Effector CD4-positive, alpha-beta T cell (primary cell): ENCODE measurements at places on chromosomes 13 and 19.

GRCh38 chr13:29918845-29919244 is 68.4 kb upstream of the UBL3 start:
- DNase-seq: no peak

DNA sequence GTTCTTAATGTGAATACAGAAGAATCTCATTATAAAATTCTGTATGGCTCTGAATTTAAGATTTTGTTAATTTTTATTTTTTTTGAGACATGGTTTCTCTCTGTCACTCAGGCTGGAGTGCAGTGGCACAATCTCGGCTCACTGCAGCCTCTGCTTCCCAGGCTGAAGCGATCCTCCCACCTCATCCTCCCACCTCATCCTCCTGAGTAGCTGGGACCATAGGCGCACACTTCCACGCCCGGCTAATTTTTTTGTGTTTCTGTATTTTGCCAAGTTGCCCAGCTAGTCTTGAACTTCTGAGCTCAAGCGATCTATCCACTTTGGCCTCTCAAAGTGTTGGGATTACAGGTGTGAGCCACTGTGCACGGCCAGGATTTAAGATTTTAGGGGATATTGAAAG is 14.3 kb downstream of the CYP2A7 start:
- no peak for DNase-seq

DNA sequence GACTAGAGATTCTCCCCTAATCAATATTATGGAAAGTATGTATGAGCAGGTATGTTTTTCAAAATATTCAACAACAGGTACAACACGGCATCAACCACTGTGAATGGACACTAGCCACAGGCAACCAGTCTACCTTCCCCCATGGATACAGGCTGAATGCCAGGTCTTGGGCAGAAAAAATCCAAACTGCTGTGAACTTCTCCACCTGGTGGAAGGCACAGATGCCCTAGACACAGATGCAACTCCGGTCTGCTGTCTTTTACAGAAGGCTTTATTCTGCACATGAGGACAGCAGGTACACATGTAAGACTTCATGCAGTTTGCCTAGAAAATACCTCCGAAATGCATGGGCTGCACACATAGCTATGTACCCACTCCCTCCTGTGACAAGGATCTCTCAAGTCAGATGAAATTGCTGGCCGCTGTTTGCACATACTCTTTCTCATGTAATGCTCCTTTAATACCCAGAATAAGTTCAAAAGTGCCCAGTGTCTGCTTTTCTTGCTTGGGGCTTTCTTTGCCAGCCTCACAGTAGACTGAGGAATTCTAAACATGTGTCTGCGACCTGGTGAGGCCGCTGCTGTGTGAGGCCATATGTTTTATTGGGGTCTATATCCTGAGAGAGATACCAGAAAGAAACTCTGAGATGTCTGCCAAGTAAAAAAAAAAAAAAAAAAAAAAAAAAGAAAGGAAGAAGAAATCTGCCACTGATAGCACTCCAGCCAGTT is 325.9 kb downstream of the FOXO1 start:
- no peak for DNase-seq

- no peak for DNase-seq
These were observed 90.3 kb downstream of the IER2 start for GRCh38 chr19:13240312-13241022.

DNA sequence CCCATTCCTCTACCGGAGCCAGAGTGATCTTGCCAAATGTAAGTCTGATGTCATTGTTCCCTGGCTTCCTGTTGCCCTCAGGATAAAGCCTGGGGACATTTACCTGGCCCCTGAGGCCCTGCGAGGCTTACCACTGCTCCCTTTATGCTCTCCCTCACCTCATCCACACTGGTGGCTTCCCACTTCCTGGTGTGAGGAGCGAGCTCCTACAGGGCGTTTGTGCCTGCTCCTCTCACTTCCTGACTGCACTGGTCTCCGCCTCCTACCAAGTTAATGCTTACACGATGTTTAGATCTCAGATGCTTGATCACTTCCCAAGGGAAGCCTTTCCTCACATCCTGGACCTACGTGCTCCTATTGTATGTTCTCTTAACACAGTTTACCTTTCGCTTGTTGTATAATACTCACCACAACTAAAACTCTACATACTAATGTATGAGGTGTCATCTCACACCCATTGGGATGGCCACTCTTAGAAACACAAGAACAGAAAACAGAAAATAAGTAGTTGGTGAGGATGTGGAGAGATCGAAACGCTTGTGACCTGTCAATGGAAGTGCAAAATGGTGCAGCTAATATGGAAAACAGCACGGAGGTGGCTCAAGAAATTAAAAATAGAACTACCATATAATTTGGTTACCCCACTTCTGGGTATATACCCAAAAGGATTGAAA is 177.6 kb downstream of the SHISA2 start:
- DNase-seq: no peak

DNA sequence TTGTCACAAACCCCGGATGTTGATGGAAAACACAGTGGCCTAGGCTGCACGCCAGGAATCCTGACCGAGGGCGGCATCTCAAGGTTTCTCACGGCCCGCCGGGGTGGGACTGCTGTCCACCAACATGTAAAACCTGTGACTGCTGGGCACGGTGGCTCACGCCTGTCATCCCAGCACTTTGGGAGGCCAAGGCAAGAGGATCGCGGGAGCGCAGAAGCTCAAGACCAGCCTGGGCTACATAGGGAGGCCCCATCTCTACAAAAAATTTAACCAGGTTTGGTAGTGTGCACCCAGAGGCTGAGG is 11.2 kb downstream of the PLIN4 start:
- DNase-seq: no peak

DNA sequence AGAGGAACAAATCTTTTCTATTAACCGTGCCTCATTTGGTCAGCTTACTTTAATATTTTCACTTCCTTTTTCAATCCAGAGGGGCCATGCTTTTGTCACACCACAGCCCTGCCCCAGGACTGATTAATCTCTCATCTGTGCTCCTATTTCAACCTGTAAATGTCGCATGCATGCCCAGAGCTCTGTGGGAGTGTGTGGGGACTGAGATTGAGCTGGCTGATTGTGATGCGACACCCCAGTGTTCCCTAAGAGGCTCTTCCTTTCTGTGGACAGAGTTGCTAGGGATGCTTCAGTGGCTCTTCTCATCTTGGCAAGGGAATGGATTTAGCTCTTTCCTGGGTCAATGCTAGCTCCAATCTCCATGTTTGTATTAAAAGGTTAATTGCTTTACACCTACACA is 249.6 kb downstream of the TDRD3 start:
- DNase-seq: no peak

GRCh38 chr19:47239152-47239551 is 8.2 kb upstream of the BBC3 start:
- DNase-seq: no peak

- no peak for DNase-seq
These were observed 33.3 kb downstream of the BLOC1S3 start for GRCh38 chr19:45211751-45212381.

DNA sequence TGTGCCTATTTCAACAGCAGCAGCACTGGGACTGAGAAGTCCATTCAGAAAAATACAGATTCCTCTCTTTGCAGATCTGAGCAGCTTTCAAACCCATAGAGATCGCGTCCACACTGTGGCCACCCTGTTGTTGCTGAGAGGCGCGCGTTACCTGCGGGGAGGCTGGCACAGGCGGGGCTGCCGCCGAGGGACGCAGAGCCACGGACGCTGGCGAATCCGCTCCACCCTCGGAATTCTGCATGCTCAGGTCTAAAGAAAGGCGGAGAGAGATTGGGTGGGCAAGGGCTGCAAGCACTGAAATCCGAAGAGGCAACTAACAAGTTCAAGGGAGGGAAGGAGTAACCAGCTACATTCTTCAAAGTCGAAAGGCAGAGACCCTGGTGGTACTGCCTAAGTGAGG is 63.0 kb downstream of the RFX2 start:
- no peak for DNase-seq

DNA sequence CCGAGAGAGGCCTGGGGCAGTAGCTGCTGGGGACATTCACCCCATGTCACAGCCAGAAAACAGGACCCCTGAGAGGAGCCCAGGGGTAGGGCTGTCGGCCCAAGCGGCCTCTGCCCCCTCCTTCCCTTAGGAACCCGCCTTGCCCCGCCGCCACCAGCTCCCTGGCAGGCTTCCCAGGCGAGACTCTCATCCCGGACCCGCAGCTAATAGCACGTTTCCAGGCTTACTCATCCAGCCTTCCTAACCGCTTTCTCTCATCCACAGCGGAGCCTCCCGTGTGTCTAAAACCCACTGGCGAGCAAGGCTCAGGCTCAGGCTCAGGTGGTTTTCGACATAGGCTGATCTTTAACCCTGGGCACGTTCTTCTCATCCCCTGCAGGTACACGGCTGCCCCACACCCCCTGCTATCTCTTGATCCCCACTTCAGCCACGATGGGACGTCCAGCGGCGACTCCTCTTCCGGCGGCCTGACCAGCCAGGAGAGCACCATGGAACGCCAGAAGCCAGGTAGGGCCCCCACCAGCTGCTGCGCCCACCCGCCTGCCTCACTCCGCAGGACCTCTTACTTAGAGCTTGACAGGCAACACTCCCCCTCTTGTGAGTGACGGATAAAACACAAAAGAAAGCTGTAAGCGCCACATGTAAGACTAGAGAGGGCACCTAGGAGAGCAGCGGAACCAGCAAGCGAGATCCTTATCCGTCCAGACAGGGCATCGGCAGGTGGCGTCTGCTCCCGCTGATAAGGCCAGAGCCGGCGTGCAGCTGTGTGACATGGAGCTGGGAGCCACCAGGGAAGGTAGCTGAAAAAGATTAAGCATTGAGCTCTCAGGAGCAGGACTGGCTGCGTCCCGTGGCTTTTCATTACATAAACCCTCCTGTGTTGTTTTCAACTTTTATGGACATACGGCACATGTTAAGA is 71.3 kb downstream of the DPF1 start:
- DNase-seq: no peak

GRCh38 chr13:27977476-27978300 is 8.6 kb upstream of the CDX2 start:
- no peak for DNase-seq

DNA sequence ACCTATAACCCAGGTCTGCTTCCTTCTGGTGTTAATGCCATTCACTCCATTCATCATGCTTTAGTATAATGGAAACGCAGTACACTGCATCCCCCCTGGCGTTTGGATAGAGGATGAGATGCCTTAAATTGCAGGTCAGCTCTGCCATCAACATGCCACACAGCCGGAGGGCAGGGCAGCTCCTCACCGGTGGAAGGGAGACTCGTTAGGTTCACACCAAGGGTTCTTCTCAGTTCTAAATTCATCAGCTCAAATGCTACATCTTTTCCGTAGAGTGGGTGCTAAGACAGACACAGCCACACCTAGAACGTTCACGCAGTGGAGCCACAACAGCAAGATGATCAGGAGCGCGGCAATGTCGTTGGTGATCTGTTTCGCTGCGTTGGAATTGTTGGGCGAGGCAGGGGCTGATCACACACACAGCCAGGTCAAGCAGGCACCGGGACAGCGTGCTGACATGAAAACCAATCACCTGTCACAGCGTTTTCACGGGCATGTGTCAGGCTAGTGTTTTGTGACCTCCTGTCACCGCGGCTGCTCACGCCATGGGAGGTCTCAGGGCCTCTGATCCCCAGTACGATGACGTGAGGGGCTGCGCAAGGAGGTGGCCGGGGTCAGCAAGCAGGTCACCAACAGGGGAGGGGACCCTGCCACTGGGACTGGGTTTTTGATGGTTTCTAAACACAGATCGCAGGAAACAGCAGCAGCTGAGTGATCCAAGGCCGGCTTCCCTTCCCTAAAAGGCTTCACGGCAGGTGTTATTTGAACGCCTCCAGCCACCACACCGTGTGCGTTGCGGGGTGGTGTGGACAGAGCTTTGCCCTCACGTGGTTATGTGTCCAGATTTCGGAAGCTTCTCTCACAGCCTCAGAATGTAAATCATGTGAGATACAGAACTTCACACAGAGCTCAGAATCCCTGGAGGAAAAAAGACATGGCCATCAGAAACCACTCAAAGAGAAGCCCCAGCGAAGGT is 94.3 kb upstream of the IRS2 start:
- DNase-seq: no peak

GRCh38 chr19:51568456-51568855 is 2.6 kb upstream of the ZNF175 start:
- no peak for DNase-seq

DNA sequence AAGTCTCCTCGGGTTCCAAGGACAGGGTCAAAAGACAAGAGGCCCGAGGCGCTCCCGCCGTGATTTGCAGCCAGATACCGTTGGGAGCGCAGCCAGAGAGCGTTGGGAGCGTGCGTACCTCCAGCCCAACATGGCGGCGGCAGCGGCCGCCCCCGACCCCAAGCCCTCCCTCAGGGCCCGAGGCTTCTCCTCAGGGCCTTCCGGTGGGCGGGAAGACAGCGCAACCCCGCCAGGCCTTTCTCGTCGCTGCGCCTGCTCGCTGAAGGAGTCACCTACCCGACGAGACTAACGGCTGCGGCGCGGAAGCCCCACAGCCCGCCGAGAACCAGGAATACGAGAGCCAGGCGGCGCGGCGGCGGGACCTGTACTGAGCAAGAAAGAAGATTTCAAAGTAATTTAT is 3.2 kb upstream of the ZNF850 start:
- no peak for DNase-seq

- DNase-seq: no peak
These were observed 5.4 kb upstream of the PLPP2 start for GRCh38 chr19:296476-297225.

- DNase-seq: no peak
These were observed 320.6 kb downstream of the FOXO1 start for GRCh38 chr13:40345654-40346372.

- DNase-seq: no peak
These were observed 284.3 kb downstream of the LIG4 start for GRCh38 chr13:107931056-107931455.

DNA sequence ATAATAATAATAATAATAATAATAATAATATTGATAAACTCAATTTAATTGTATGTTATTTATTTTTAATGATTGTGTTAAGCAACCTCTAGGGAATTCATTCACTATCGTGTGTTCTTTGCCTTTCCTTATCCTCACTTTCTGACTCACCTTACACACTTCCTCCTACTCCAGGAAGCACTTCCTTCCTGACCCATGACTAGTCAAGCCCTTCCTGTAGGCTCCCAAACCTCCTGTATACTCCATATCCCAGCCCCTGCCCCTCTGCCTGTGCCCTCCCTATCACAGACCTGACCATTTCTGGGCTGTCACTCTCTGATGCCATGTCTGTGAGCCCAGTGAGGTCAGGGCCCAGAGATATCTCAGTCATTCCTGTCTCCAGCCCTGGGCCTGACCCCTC is 7.6 kb downstream of the LGALS4 start:
- no peak for DNase-seq

- DNase-seq: no peak
These were observed 40.7 kb upstream of the SPATA13 start for GRCh38 chr13:24119626-24120508.

DNA sequence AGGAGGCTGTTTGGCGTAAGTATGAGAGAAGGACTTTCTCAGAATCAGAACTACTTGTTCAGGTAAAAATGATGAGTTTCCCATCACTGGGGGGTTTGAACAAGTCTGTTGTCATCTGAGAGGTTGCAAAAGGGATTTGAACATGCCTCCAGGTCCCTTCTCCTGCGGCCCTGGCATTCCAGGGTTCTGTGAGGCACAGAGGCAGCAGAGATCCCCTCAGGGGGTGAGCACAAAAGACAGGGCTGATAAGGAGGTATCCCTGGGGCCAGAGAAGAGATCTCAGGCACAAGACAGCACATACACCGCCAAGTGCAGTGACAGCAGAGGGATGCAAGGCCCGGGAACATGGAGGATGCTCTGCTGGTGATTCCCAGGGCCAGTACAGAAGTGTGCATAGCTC is 275.8 kb upstream of the TSHZ3 start:
- DNase-seq: no peak
